Aorta (tissue), 5 donors: ENCODE measurements at places on chromosomes 2 and 18.

DNA sequence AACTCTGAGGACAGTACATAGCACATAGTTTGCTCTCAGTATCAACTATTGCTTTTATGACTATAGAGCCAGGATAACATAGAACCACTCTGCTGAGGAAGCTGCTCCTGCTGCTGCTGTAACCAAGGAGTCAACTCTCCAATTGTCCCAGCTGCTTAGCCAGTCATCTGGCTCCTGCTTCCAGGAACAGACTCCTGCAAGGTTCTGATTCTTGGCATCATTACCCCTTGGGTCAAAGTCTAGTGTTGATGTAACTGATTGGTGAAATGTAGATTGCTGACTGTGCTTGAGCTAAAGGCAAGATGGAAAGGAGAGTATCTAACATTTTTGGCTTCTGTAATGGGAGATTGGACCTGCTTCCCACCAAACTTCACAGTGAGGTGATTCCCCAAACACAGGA is 261.9 kb upstream of the FSHR start:
- DNase-seq, result no peak

GRCh38 chr18:63953811-63954210 is 4.7 kb downstream of the HMSD start:
- DNase-seq, result peak; percentile 29

GRCh38 chr18:79587779-79588635 is 91.6 kb upstream of the CTDP1 start:
- DNase-seq, result peak; percentile 74

DNA sequence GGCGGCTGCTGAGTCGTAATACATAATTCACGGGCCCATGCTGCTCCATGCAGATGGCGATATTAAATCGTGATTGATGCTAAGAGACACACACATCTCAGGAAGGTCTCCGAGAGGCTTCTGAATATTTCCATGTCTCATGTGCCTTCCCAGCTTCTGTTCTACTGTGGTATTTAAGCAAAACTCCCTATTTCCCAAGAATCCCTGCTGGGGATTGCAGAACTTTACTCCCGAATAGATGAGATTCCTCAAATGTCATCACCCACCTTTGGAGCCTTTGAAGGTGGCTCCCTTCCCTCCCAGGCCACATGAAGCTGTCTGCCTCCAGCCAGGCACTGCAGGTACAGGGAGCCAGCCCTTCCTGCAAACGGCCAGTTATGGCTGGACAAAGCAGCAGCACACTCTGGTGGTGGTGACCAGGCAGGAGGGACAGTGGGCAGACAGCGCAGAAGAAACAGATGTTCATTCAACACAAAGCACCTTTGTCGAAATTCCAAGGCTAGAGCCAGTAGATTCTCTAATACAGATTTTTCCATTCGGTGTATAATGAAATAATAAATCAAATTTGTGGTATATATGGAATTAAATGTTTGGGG is 14.1 kb downstream of the NRP2 start:
- no peak for DNase-seq

- no peak for DNase-seq
Measured at GRCh38 chr2:37812414-37812813, 112.7 kb upstream of the RMDN2 start.

DNA sequence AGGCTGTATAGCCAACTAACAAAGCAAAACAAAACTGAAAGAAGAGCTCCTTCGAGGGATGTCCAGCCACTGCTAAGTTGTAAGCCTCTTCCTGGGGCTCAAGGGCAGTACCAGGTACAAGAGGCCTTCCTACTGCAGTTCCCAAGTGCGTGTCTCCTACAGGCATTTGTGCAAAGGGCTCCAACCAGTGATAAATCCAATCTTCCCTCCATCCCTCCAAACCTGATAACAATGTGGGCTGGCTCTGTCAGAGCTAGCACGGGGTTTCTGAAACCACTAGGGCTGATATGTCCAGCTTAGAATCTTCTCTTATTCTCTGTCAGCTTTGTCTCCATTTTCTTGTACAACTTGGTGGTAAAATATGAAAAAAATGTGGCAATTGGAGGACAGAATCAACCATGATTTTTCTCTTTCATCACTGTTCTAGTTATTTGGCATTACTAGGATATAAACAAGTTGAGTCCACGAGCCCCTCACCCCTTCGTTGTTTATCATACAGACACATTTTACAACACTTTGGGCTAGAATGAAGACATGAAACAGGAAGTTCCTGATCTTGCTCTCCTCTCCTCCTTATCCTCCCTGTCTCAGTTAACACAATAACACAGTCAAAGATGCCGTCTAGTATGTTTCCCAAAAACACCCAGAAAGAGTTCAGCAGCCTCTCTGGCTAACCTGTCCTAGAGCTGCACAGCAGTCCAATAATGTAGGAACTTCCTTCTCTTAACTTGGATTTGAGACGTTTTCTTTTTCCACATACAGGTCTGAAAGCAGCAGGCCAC is 35.4 kb upstream of the WIPF1 start:
- DNase-seq, result no peak

- DNase-seq, result no peak
Measured at GRCh38 chr2:27154488-27154887, 5.7 kb downstream of the TCF23 start.

DNA sequence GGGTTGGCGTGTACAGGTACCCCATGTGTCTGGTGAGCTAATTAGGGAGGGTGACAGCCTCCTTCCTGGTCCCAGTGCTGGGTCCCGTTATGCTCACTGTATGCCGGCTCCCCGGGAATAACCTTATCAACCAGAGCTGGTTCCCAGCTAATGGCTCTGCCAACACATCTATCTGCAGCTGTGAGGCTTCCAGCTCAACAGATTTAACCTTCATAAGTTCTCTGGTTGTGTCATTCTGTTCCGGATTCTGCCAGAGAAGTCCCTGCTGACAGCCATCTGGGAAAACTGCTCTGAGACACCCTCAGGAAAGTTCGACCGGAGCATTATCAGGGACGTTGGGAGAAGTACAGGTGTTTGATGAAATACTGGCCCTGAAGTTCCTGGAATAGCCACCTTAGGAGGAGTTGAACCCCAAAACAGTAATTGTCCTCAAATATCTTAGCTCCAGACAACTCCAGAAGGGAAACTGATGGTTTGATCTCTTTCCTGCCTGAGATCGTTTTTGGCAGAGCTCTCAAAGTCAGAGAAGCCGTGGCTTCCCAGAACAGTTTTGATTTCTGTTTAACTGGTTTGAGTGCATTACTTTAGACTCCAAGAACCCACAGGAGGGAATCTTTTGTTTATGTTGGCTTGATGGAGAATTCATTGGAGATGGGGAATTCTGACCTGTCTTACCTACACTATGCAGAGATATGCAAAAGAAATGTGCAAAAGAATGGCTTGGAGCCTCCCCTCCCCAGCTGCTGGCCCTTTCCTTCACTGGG is 39.4 kb upstream of the TXNDC2 start:
- no peak for DNase-seq

DNA sequence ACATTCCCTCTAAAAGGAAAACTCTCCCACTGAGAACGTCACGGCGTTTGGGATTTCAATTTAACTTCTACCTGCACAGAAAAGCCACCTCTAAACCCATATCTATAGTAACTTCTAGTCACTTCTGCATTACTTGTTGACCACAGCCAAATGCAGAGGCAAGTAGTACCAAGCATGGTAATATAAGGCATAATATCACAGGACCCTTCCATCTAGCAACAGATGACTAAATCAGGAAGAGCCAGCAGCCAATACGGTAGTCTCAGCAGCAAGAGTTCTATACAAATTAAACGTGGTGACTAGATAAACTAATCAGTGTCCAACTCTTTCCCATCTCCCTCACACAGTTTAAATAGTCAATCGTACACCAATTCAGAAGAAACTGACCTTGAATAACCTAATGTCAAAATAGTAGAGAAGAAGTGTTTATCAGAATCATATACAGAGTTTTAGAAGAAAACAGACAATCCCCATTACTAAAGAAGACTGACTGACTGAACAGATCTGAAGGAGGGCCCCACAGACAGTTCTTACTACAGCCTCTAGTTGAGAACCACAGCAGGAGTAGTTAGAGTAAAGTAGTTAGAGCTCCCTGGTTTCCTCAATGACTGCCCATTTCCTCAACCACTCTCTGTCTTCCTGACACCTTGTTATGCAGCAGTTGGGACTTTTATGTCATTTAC is 30.0 kb downstream of the MEMO1 start:
- DNase-seq, result no peak
